ENCODE measurements at places on chromosomes 7 and 10.

GRCh38 chr7:28096713-28097112 lies 83.9 kb downstream of the JAZF1 start:
- peak; percentile 49 for DNase-seq

GRCh38 chr7:109092268-109092667 lies 522.6 kb downstream of the DNAJB9 start:
- DNase-seq, result no peak

- no peak for DNase-seq
These were observed 719.1 kb downstream of the PCDH15 start for GRCh38 chr10:54081950-54082349.

- no peak for DNase-seq
These were observed 159.9 kb downstream of the ZNF365 start for GRCh38 chr10:62534031-62534430.

DNA sequence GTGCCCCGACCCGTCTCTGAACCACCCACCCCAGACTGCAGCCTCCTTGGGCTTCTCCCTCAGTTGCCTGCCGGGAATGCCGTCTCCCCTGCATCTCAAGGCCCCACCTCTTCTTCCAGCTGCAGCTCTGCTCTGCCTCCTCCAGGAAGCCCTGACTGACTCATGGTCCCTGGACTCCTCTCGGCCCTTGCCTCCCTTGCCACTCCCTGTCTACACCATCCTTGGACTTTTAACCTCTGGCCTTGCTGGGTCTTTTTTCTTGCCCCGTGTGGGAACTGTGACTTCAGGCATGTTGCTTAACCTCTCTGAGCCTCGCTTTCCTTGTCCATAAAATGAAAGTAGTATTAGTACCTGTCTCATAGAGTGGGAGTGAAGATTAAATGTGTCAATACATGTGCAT lies 56.3 kb downstream of the C10orf105 start:
- no peak for DNase-seq

- DNase-seq, result no peak
These were observed 520.0 kb downstream of the NRG3 start for GRCh38 chr10:82394987-82395386.

- no peak for DNase-seq
These were observed 794.5 kb upstream of the IGFBP3 start for GRCh38 chr7:46715579-46715978.

DNA sequence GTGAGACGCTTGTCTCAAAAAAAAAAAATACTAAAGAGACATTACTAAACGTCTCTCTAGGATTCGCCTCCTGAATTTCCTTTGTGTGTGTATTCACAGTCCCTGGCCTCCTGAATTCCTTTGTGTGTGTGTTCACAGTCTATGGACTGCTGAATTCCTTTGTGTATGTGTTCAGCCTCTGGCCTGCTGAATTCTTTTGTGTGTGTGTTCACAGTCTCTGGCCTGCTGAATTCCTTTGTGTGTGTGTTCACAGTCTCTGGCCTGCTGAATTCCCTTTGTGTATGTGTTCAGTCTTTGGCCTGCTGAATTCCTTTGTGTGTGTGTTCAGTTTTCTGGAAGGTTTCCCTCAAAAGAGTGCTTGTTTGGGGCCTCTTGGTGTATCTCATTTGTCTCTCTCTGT lies 8.2 kb downstream of the BMS1 start:
- DNase-seq, result no peak

GRCh38 chr10:34320265-34320664 lies 494.8 kb downstream of the PARD3 start:
- DNase-seq, result no peak

DNA sequence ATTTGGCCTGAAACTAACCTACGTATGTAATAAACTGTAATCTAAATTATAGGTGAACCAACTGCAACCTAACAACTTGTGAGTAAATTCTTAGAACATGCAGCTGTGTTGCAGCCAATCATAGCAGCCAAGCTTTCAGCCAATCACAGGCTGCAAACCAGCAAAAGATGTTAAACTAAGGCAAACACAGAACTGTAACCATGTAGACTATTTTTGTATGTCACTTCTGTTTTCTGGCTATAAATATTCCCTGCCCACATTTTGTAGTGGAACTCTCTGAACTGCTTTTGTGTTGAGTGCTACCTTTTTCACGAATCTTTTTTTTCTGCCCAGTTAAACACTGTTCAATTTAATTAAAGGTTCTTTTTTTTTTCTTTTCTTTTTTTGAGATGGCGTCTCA lies 28.2 kb upstream of the ZPBP start:
- DNase-seq, result no peak

- DNase-seq, result no peak
These were observed 48.1 kb downstream of the FAM13C start for GRCh38 chr10:59314268-59314667.

GRCh38 chr10:14048930-14049613 lies 281.7 kb downstream of the FRMD4A start:
- no peak for DNase-seq

- no peak for DNase-seq
These were observed 13.5 kb upstream of the CACUL1 start for GRCh38 chr10:118768041-118768919.

GRCh38 chr7:16684935-16685334 lies 39.0 kb downstream of the BZW2 start:
- no peak for DNase-seq
